ENCODE measurements at places on chromosomes 1 and 21.

- no peak for DNase-seq
Observed at GRCh38 chr1:34060901-34061415, 104.1 kb downstream of the CSMD2 start.

- no peak for DNase-seq
Observed at GRCh38 chr1:220124542-220124941, 30.6 kb downstream of the IARS2 start.

- DNase-seq, result peak; percentile 45
Observed at GRCh38 chr1:154608397-154609270, 648 bp upstream of the ADAR start.

- DNase-seq, result no peak
Observed at GRCh38 chr1:125064481-125064880, 3879.7 kb downstream of the SRGAP2C start.

GRCh38 chr21:39715804-39716397, 29.1 kb upstream of the IGSF5 start:
- peak; percentile 32 for DNase-seq

DNA sequence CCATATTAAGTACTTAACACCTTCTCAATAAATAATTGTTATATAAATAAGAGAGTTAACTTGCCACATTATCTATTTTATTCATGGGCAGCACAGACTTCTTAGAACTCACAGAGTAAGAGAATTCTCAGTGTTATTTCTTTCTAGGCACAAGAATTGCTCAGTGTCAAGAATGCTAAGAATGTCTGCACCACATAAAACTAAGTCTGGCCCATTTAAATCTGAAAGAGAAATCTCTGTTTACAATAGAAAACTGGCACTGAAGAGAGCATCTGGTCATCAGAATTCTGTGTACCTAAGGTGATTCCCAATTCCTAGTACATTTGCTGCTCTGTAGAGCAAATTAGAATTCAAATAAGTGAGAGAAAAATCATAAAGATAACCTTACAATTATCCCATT, 3.8 kb downstream of the OR10K2 start:
- no peak for DNase-seq

- no peak for DNase-seq
Observed at GRCh38 chr1:94908190-94908589, 18.7 kb downstream of the CNN3 start.

DNA sequence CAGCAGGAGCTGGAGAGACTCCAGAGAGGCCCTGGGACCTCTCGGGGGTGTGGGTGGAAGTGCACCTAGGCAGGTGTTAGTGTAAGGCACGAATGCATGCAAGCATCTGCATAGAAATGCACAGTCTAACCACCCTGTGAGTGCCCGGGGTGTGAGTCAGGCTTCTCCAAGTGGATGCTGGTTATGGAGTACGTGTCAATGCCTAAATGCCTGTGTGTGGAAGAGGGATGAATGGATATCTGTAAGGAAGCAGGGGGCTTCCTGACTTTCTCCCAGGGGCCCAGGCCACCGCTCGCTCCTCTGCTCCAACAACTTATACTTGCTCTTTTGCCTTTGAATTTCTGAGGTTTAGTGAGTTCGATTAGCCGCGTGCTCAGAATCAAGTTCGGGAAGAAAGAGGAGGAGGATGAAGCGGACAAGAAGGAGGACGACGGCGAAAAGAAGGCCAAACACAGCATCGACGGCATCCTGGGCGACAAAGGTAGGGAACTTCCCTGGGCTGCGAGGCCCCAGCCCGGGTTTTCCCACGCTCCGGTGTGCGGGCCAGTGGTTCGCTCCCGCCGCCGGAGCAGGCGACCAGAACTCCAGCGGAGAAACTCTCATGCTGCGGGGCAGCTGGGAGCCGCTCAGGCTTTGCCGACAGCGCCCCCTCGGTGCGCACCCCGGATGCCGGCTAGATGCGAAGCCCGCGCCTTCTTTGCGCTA, 5.4 kb downstream of the PAX7 start:
- DNase-seq, result no peak

DNA sequence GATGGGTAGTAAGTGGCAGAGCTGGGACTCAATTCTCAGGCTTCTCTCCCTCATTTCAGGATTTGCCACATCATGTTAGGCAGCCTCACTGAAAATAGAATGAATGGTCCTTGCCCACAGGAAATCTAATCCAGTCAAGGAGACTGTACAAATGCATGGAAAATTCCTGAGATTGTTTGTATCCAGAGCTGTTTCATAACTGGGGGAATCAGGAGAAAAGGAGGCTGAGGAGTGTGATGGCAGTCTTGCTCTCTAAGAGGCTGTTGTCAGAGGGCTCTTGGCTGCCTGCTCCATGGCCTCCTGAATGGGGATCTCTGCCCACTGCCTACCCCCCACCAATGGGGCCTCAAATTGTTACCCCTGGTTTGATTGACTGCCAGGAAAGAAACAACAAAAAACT, 141.9 kb upstream of the TNR start:
- DNase-seq, result no peak

GRCh38 chr1:39981945-39982344, 27.0 kb downstream of the MFSD2A start:
- no peak for DNase-seq

DNA sequence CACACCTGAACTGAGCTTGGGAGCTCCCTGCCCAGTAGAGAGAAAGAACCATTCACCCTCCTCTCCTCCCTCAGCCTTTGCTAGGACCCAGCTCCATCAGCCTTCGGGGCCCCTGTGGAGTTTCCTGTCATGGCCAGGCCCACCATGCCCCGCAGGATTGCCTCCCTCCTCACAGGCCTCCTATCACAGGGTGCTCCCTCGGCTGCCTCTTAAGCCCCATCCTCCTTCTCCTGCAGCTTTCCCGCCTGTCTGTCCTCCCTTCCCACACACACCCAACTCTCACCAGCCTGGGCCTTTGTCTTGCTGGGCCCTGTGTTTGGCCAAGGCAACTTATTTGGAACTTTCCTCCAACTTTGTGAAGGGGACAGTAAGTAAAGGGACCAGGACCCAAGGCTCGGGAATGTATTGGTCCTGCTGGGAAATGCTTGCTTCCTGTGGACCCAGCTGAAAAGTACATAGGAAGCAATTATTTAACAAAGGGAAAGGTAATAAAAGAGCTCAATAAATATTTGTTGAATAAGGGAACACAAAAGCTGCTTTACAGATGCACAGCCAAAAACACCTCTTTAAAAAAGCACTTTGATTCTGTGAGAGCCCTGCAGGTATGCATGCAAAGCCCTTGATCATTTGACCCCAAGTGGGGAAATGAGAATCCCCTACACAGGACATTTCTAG, 31.6 kb upstream of the TENT5C start:
- no peak for DNase-seq

DNA sequence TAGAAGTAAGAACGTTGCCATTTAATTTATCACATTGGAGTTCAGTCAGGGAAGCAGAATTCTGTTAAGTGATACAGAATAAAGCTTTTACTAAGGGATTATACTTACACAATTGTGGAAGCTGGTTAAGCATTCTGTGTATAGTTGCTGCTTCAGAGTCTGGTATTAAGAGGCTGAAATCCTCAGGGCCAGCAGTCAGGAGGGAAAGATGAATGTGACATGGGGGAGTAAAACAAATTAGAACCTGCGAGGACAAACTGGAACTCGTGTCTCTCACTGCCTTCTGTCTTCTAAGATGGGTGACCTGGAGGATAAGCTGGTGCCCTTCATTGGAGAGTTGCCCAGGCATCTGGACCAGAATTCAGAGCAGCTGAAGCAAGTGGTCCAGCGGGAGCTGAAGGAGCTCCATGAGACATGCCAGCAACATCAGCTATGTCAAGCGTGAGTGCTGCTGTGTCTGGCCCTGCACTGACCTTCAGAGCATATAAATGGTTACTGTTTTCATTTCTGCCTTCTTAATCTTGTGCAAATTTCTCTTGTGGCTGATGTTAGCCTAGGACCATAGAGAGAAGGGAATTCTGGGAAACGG, 23.0 kb downstream of the MARK1 start:
- no peak for DNase-seq

GRCh38 chr1:48246727-48247126, 24.2 kb downstream of the SLC5A9 start:
- no peak for DNase-seq

GRCh38 chr1:117556341-117556740, 49.5 kb upstream of the TENT5C start:
- no peak for DNase-seq

GRCh38 chr1:226454349-226454748, 46.5 kb upstream of the PARP1 start:
- DNase-seq, result no peak

DNA sequence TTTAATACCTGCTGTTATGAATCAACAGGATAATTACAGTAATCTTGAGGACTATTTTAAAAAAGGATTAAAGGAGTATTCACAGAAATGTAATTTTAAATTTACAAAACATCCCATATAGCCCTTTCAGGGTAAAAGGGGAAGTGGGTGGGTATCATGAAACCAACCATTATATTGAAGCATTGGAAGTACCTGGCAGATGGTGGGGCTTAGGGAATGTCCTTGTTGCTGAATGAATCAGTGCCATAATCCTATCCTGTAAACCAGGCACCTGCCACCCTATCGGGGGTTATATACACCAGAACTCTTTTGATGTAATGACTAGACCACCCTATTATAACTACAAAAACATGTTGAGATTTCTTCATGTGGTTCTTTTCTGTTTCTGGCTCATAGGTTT, 30.4 kb downstream of the CDC14A start:
- no peak for DNase-seq

- no peak for DNase-seq
Observed at GRCh38 chr1:181135437-181135731, 46.9 kb downstream of the IER5 start.

DNA sequence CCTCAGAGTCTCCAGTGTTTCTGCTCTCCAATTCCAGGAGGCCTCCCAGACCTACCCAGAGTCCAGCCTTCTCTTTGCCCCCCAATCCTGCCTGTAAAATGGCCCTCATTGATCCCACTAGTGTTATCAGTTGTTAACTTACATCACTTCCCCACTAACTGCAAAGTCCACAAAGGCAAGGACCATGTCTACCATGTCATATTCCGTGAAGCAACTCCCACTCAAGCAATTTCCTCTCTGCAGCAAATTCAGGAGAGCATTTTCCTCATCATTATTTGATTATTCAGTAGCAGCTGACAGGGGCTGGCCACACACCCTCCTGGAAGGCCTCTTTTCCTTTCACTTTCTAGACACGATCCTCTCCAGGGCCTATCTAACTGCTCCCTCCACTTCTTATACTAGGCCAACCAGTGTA, 153.5 kb downstream of the RERE start:
- no peak for DNase-seq

DNA sequence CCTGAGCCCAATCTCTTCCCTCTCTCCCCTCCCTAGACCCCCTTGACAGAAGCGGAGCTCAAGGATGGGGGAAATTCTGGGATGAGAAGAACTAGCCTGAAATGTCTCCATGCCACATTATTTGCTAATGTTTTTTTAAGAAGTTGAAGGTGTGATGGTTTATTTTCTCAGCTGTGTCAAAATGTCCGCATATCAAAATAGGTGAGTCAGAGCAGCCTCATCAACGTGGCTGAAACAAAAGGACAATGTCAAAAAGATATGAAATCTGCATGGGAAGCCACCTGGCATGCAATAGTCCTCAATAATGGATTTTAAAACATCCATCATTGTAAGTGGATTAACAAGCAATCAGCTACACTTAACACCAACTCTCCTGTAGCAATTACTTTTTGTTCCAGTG, 101.4 kb downstream of the BEND5 start:
- no peak for DNase-seq

GRCh38 chr1:107379826-107380225, 239.0 kb downstream of the NTNG1 start:
- DNase-seq, result no peak

Measured in activated CD4-positive, CD25-positive, alpha-beta regulatory T cell treated with anti-CD3 and anti-CD28 coated beads, Interleukin-2, amount 50 U/mL, for 72 hours (primary cell).